WTC11 (cell line): ENCODE measurements at places on chromosomes 3 and 15.
A peak's percentile ranks its signal among the peaks of the same experiment; 100 is the strongest.

DNA sequence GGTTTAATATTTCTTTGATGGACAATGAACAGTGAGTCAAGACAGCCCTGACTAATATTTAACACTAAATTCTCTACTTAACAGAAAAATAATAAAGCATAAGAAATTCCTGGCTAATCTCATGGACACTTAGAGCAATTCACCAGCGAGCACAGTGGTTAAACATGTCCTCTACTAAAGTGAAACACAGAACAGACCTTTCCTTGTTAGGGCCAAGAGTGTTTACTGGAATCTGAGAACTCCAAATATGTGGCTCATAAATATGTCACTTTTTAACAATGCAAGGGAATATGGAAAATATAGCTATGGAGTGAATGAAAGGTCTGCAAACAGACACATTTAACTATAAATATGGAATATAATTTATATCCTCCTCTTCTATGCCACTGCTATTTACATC is 18.6 kb upstream of the IGSF10 start:
- no peaks in the 10 kb centered on the region for H3K27me3 ChIP-seq
- no peaks in the 10 kb centered on the region for H3K36me3 ChIP-seq
- no peak for DNase-seq

GRCh38 chr3:468172-468571 is 271.6 kb downstream of the CHL1 start:
- no peak for DNase-seq
- no peaks in the 10 kb centered on the region for H3K4me1 ChIP-seq
- peaks cover 16% of the 10 kb centered on the region for H3K27me3 ChIP-seq
- no peak overlapping the region for H3K4me3 ChIP-seq

- DNase-seq = no peak
- no peak overlapping the region for H3K4me3 ChIP-seq
- H3K27me3 ChIP-seq = no peaks in the 10 kb centered on the region
- H3K27ac ChIP-seq = no peak overlapping the region
Measured at GRCh38 chr3:35817216-35817615, 177.9 kb downstream of the ARPP21 start.

- no peak overlapping the region for H3K4me3 ChIP-seq
- no peak overlapping the region for H3K27ac ChIP-seq
- H3K27me3 ChIP-seq = no peaks in the 10 kb centered on the region
- H3K36me3 ChIP-seq = peaks cover 71% of the 10 kb centered on the region
- DNase-seq = no peak
Measured at GRCh38 chr3:45955017-45955647, 11.9 kb downstream of the CXCR6 start.

GRCh38 chr3:77931255-77932009 is 891.5 kb downstream of the ROBO2 start:
- DNase-seq = no peak
- no peaks in the 10 kb centered on the region; the same call in 1 of the 2 replicates for H3K27me3 ChIP-seq
- no peak overlapping the region for H3K4me3 ChIP-seq
- no peaks in the 10 kb centered on the region for H3K36me3 ChIP-seq

DNA sequence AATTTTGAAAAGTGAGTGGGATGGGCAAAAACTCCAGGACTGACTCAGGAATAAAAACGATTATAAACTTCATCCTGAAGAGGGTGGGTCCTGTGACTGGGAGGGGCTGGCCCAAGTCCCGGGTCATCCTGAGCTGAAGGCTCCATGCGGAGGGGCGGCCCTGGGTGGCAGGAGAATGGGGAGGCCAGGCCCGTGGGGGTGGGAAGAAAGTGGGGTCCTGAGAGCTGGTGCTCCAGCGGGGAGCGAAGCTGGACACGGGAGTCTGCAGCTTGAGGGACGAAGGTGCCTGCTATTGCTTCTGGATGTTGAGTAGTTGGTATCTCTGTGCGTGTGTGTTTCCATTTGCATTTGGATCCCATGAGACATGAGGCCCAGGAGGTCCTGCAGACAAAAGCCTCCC is 4.7 kb upstream of the OCA2 start:
- H3K4me1 ChIP-seq = peaks cover 10% of the 10 kb centered on the region
- no peaks in the 10 kb centered on the region for H3K36me3 ChIP-seq
- no peak overlapping the region for H3K4me3 ChIP-seq
- H3K27me3 ChIP-seq = peaks cover 83% of the 10 kb centered on the region
- no peak for DNase-seq

- no peaks in the 10 kb centered on the region for H3K36me3 ChIP-seq
- peaks cover 55% of the 10 kb centered on the region for H3K27me3 ChIP-seq
- DNase-seq = no peak
- H3K4me3 ChIP-seq = no peak overlapping the region
Measured at GRCh38 chr3:74532446-74532845, 82.0 kb downstream of the CNTN3 start.

GRCh38 chr3:53137221-53137620 is 7.0 kb upstream of the RFT1 start:
- no peak overlapping the region for H3K27ac ChIP-seq
- H3K36me3 ChIP-seq = no peaks in the 10 kb centered on the region
- peaks cover 3% of the 10 kb centered on the region; the same call in 1 of the 2 replicates for H3K4me1 ChIP-seq
- DNase-seq = no peak

DNA sequence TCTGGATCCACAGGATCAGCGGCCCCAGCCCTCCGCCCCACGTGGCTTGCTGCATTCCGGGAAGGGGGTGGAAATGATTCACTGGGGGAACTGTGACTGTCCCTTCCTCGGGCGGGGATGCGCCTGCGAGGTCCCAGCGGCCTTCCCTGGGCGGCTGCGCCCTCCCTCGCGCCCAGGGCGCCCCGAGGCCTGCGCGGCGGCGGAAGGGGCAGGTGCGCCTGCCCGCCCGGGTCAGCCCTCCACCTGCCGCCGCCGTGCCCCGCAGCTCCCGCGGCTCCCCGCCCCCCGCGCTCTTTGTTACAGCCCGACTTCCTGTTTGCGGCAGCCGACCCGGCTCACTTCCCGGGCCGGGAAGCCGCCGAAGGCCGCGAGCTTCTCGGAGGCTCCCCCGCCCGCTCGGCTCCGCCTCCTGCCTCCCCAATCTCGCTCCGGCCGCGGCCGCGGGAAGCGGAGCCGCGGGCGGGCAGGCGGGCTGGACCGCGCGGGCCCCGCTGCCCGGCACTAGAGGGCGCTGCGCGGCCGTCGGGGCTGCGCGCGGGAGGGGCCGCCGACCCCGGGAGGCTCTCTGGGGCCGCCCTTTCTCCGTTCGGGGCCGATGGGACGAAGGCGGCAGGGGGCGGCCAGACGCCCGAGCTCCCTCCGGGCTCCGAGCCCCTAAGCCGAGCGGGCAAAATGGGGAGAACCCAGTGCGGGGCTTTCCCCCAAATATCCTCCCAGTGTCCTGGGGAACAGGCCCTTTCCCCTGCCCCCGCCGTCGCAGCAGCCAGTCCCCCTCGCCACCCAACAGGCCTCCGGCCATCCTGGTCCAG is 11.5 kb upstream of the CHAC1 start:
- peaks cover 25% of the 10 kb centered on the region for H3K4me1 ChIP-seq
- peak overlapping the region; percentile 62 for H3K4me3 ChIP-seq
- no peaks in the 10 kb centered on the region for H3K36me3 ChIP-seq
- H3K27ac ChIP-seq = no peak overlapping the region
- peak; percentile 89 for DNase-seq

DNA sequence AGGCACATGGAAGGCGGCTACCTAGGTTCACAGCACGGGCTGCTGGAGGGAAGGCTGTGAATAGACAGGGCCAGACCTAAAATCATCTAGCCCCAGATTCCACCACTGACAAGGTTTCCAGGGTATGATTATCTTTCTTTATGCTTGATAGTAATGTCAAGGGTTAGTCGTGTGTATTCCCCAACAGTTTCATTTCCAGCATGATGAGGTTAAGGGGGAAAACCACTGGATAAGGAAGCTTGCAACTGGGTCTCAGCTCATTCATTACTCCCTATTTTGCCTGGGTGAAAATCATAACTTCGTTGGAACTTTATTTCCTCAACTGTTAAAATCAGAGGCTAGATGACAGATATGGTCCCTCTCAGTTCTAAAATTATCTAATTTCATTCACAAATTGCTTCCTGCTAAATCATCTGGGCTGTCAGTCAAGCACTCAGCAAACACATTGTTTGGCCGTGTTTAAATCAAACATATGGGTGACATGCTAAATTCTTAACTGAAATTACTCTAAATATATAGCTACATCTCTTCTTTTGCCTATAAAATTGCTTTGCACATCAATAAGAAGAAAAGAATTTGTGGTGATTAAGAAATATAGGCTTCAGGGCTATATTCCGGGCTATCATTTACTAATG is 111.7 kb downstream of the CYP19A1 start:
- no peaks in the 10 kb centered on the region for H3K36me3 ChIP-seq
- no peak for DNase-seq
- H3K4me3 ChIP-seq = no peak overlapping the region
- no peak overlapping the region for H3K27ac ChIP-seq
- H3K27me3 ChIP-seq = no peaks in the 10 kb centered on the region
- peaks cover 10% of the 10 kb centered on the region for H3K4me1 ChIP-seq

- peaks cover 40% of the 10 kb centered on the region for H3K4me1 ChIP-seq
- peak overlapping the region; percentile 23 for H3K27ac ChIP-seq
- peaks cover 37% of the 10 kb centered on the region for H3K36me3 ChIP-seq
- peak overlapping the region; percentile 85 for H3K4me3 ChIP-seq
- H3K27me3 ChIP-seq = no peaks in the 10 kb centered on the region
- DNase-seq = no peak
Measured at GRCh38 chr15:39918688-39919385, 1.2 kb downstream of the GPR176 start.

DNA sequence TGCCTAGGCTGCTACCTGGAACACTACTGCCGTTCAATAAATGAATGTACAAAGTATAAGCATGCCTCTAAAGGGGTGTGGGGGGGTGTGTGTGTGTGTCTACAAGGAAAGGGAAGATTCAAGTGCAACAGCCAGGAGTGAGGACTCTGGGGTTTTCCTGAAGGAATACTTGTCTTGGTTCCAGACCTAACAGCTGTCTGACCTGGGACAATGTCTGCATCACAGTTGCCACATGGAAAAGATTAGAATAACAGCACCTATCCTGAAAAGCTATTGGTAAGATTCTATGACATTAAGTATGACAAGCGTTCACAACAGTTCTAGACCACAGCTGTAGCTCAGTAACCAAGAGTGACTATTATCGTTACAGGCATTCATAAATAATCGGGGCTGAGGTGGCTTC is 345.2 kb downstream of the FOXP1 start:
- H3K4me1 ChIP-seq = peaks cover 43% of the 10 kb centered on the region
- H3K4me3 ChIP-seq = no peak overlapping the region
- H3K36me3 ChIP-seq = peaks cover 3% of the 10 kb centered on the region; the same call in 1 of the 2 replicates
- no peak for DNase-seq
- no peaks in the 10 kb centered on the region for H3K27me3 ChIP-seq
